ENCODE measurements at places on chromosomes 16 and 17.

GRCh38 chr17:27797390-27798091, 2.8 kb downstream of the NOS2 start:
- no peak for DNase-seq

GRCh38 chr16:18048853-18049546, 287.5 kb downstream of the NPIPA8 start:
- DNase-seq: no peak

DNA sequence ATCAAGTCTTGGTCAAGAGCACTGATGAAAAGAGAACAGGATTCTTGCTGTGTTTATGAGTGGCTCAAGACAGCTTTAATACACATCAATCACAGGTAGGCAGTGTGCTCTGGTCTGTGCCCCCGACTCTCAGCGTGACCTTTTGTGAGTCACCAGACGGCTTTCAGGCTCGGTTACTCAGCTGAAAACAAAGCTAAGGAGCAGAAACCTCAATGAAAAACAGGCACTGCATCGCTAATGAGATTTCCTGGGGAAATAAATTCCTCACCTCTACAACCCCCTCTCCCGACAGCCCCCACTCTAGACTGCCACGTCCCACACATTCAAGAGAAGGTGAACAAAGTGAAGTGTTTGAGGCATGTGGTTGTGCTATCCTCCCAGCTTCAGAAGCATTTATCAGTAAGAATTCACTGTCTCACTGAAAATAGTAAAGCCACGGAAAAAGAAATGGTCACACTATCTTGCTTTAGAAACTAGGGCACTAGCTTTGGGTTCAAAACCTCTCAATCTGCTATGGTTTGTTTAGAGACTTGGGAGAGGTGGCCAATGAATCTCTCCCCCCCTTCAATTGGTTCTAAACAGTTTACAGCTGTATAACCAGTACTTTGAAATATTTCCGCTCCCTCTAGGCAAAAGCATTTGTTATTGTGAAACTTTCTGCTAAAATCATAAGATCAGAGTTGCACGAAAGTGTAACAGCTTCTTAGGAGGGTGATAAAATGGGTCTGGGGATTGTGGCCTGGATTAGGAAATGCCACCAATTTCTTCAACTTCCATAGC, 199.5 kb upstream of the PMFBP1 start:
- DNase-seq: peak; percentile 24

DNA sequence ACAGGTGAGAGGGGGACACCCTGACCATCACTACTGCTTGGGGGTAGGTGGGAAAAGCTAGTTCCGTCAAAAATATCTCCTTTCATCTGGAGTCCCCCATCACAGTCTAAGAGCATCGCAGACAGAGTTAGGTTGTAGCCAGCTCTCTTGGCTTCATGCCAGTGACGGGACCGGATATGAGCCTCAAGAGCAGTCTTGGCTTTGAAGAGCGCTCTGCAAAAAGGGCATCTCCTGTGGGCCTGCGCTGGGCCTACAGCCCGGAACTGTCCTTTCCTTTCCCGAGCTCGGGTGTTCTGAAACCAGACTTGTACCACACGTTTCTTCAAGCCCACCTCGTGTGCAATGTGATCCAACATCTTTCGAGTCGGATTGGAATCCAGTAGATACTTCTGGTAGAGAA, 253.6 kb downstream of the ZFHX3 start:
- DNase-seq: no peak

GRCh38 chr16:61770301-61770700, 265.9 kb downstream of the CDH8 start:
- no peak for DNase-seq

GRCh38 chr17:34146440-34147043, 108.5 kb upstream of the CCL2 start:
- DNase-seq: no peak

GRCh38 chr16:9309844-9310243, 218.4 kb downstream of the HAPSTR1 start:
- DNase-seq: no peak

GRCh38 chr17:21039839-21040575, 2.8 kb downstream of the USP22 start:
- peak; percentile 73 for DNase-seq

DNA sequence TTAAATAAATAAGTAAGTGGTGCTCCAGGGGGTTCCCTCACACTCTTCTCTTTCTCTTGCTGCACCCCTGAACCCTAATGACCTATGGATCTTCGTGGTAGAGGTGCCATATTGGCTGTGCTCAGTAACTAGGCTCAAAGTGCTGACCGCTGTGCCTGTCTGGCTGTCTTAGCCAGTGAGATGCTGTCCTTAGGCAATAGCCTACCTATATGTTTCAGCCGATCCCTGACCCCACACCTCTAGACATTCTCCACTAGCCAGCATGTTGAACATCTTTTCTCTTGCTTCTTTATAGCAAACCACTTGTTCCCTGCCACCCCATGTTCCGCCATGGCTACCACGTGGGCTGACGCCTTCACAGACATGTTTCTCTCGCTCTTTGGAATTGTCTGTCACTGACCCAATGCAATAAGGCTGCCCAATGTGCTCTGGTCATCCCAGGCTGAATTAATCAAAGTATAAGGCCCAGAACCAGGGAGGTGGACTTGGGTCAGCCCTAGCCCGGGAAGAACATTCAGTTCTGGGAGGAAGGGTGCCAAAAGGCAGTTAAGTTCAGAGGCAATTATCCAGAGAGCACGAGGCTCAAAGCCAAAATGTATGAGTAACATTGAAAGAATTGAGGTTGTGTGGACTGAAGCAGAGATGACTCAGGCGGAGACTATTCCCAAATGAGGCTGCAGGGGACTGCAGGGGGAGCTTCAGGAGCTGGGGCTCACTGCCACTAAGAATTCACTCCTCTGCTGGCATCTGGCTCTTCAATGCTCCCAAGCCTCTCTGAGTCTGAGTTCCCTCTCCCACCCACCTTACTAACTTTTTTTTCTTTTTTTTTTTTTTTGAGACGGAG, 28.7 kb upstream of the TNRC6A start:
- peak; percentile 99 for DNase-seq

DNA sequence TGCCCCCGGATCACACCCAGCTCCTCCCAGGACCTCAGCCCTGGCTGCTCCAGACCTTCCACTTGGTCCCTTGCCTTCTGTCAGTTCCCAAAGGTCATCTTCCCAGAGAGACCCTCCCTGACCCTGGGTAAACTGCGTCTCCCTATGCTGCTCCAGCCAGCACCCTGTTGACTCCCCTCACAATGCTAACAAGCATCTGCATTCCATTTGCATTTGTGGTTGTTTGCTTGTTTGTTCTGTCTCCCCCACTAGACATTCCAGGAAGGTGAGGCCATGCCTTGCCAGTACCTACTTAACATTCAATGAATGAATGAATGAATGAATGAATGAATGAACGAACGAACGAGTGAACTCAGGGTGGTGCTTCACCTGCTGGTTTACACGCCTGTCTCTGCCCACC, 171.2 kb downstream of the WSCD1 start:
- no peak for DNase-seq

GRCh38 chr17:10120749-10121148, 77.7 kb downstream of the GAS7 start:
- no peak for DNase-seq

DNA sequence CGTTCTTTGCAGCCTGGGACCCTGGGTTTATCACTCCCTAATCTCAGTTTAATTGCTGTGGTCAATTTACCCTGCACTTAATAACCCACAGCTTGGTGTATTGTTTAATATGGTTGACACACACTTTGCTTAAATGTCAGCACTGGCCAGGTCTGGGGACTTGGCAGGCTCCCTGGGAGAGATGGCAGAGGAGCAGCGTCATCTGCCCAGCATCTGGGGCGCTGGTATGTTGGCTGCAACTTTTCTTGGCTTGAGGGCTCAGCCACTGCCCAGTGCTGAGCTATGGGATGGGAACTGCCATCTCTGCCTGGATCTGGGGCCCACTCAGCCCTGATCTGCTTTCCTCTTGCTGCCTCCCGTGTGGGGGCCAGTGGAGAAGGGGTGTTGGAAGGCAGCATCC, 115.7 kb upstream of the IRX3 start:
- no peak for DNase-seq

DNA sequence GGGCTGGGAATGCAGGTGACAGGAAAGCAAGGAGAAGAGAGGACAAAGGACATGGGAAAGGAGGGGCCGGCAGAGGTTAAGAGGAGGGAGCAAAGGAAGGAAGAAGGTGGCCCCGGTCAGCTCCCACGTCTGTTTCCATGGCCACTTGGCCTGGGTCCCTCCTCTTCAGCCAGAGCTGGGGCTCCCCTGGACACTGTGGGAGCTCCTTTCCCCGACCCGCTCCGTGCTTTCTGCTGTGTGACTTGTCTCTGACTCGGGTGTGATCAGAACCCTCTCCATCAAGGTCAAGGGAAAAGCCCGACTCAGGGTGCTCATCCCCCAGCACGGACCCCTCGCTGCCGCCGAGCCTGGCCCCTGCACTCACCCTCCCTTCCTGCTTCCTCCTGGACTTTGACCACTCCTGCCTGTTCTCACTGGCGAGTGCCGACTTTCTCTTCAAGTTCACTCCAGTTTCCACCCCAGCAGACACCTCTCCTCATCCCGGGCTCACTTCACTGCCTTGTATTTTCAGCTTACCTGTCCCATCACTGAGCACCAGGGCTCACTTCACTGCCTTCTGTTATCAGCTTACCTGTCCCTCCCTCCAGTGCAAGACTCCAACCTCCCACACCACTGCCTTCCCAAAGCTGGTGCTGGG, 61.2 kb downstream of the MEAK7 start:
- no peak for DNase-seq
